ENCODE measurements at places on chromosomes 3 and 15.

DNA sequence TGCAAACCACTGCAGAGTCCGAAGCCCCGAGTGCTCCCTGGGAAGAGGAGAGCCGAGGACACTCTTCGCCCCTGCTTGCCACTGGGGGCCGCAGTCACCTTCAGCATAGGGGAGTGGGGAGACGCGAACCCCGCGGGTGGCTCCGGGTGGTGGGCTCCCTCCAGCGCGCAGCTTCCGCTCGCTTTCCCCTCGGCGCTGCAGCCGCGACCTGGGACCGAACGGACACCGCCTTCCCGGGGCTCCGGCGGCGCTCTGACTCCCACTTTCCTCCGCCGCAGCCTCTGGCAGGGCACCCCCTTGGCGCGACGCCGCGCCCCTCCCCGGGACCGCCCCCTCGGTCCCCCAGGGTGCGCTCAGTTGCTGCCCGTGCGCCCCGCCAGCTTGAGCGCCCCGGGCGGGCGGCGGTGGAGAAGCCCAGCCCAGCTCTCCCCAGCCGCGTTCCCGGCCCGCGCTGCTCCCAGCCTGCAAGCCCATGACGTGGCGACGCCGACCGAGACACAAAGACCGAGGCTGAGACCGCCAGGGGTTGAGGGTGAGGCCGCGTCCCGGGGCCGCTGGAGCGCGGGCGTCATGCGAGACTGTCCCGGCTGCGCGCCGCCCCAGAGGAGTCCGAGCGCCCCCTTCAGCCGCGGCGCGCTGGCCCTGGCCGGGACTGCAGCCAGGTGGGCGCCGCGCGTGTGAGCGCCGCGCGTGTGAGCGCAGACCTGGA is at the start of gene MINAR1:
MINAR1 (plus strand) TSS at position 701 of the 709 bp plus-strand sequence. CDS start 23,812 bp downstream, outside the sequence.
- peak; percentile 44 for DNase-seq

DNA sequence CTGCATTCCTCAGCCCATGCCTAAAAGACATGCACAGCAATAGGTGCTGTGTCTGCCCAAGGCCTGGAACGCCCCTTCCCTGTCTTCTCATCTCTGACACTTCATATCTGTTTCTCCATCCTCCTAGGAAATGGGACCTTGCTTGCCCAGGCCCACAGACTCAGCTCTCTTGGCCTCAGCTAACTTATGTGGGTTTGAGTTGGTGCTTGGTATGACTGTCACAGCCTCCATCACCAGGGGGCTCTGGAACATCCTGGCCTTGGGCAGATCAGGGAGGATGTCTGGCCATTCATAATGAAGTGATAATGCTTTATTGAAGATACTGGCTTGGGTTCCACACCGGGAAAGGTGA is 156.7 kb upstream of the SMAD3 start:
- no peak for DNase-seq

DNA sequence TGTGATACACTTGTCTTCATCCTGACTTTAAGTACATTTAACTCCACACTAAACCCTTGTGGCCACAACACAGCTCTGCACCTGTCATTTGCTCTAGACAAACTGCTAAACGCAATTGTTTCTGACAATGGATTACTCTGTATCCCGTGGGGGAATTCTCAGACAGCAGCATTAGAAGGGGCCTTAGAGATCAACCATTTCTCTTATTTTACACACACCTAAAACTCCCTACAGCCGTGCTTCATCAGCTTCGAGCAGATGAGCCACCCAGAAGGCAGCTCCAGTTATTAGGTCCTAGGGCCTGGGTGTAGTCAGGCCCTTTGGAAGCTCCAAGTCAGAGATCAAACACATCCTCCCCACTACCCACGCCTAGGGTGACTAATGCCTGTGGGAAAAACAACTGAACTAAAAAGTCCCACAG is 1.3 kb upstream of the IL12A start:
- peak; percentile 76 for DNase-seq

DNA sequence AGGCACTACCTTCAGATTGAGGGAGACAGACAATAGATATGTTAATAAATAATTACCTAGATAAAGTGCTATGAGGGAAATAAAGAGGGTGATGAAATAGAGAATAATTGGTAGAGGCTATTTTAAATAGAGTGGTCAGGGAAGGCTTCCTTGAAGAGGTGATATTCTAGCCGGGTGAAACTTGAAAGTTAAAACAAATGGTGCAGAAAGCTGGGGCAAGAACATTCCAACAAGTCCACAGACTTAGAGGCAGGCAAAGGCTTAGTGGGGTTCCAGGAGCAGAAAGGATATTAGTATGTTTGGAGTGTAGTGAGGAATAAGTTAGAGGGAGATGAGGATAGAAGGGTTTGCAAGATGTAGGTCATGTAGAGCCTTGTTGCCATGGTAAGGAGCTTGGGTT is 10.1 kb downstream of the HACD3 start:
- no peak for DNase-seq

- no peak for DNase-seq
Observed at GRCh38 chr3:48598323-48599076, 3.4 kb upstream of the COL7A1 start.

DNA sequence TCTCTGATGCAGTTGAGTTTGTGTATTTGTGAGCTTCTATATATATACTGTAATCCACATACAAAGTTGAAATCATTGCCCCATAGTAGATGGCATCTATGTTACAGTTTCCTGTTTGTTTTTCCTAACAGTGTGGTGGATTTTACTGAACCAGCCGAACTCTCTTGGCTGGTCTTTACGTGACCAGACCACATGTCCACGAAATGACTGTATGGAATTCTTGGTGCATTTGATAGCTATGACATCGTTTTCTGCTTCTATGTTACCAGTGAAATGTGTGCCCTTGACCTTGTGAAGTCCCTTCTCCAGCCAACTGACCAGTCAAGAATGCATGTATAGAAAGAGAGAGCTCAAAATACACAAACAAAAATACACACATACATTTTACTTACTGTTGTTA is 1.8 kb downstream of the KCNMB2 start:
- DNase-seq: no peak

GRCh38 chr3:66499881-66500575 is 794 bp downstream of the LRIG1 start:
- peak; percentile 38 for DNase-seq

DNA sequence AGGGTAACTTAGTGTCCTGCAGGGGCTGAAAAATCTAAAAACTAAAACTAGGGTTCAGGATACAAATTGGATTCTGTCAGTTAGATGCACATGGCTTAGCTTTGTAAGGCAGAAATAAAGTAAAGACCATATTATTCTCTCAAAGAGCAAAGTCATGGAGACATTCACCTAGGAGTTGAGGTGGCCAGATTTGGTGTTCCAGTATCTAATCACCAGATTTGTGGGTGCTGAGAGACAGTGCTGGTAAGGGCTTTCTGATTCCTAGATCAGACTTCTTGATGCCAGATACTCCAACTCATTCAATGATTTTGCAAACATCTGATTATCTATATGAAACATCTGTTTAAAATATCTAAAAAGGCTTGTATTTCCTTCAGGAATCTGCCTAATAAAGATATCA is 28.3 kb upstream of the TBC1D5 start:
- DNase-seq: no peak
